HS-5 (cell line): ENCODE measurements at places on chromosomes 1 and 21.

- DNase-seq, result no peak
These were observed 1019.6 kb downstream of the PLA2G4A start for GRCh38 chr1:187848321-187848720.

DNA sequence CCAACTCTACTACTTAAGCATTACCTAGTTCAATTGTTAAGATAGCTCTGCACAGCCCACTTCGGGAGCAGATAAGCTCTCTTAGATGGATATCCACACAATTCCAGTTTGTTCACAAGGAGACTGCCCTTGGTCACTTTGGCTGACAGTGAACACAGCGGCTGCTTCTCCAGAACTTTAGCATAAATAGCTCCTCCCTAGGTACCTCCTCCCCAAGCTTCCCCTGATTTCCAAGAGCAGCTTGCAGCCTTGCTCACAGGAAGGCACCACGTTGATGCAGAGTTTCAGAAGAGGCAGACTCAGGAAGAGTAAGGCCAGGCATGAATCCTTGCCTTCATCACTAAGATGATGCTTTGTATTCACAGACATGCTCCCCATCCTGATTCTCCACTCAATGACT lies 24.7 kb downstream of the TFF3 start:
- no peak for DNase-seq

DNA sequence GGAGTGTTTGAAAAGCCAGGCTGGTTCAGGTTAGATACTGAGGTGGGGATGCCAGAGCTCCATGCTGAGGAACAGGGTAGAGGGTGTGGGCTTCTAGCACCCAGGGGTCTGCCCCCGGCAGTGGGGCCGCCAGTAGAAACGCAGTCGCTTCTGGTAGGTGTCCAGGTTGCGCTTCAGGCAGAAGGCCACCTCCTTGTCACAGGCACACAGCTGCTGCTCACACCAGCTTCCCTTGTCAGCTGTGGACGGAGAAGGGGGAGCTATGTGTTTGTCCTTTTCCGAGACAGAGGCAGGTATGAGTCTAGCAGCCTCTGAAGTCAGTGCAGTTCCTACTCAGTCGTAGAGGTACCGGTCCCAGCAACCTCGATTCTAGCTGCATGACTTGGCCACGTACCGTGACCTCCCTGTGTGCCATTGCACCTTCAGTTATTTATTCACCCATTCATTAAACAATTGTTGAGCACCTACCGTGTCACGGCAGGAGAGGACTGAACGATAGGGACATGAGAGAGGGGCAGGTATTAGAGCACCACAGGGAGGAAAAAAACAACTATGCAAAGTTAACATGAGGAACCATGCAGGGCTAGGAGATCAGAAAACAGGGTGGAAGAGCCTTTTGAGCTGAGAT lies 5.2 kb downstream of the PLA2G2D start:
- DNase-seq, result no peak

DNA sequence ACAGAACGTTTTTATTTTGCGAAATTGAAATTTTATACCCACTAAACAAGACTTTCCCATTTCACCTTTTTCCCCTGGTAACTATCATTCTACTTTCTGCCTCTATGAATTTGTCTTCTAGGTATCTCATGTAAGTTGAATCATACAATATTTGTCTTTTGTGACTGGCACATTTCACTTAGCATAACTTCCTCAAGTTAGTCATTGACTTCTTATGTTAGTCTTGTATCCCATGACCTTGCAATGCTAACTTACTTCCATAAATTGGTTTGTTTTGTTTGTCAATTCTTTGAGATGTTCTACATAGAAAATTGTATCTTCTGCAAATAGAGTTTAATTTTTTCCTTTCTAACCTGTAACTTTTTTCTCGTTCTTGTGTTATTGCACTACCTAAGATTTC lies 26.9 kb downstream of the SH3BP5L start:
- DNase-seq, result no peak

DNA sequence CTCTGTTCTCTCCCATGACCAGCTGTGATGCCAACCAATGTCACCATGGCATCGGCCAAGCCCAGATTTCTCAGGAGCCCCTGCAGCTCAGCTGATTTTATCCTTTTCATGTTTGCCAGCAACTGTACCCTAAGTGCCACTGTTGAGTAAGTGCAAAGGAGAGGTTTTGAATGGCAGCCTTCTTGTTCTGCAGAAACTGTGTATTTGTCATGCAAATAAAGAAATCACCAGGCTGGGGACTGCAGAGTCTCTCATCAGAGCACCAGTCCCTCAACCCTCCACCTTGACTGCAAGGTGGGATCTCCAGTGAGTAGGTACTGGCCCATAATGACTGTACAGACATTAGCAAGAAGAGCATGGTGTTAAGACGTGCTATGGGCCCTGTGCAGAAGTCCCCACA lies 26.6 kb downstream of the C8B start:
- DNase-seq, result no peak

GRCh38 chr1:15412843-15413242 lies 3.2 kb downstream of the EFHD2 start:
- no peak for DNase-seq

- no peak for DNase-seq
These were observed 1.1 kb downstream of the WARS2 start for GRCh38 chr1:119139403-119139802.

GRCh38 chr1:22090867-22091266 lies 38.4 kb downstream of the CDC42 start:
- DNase-seq, result no peak

- no peak for DNase-seq
These were observed 90.4 kb downstream of the SLC45A1 start for GRCh38 chr1:8408151-8408839.

- no peak for DNase-seq
These were observed 25.2 kb downstream of the VN1R5 start for GRCh38 chr1:247281001-247281574.

DNA sequence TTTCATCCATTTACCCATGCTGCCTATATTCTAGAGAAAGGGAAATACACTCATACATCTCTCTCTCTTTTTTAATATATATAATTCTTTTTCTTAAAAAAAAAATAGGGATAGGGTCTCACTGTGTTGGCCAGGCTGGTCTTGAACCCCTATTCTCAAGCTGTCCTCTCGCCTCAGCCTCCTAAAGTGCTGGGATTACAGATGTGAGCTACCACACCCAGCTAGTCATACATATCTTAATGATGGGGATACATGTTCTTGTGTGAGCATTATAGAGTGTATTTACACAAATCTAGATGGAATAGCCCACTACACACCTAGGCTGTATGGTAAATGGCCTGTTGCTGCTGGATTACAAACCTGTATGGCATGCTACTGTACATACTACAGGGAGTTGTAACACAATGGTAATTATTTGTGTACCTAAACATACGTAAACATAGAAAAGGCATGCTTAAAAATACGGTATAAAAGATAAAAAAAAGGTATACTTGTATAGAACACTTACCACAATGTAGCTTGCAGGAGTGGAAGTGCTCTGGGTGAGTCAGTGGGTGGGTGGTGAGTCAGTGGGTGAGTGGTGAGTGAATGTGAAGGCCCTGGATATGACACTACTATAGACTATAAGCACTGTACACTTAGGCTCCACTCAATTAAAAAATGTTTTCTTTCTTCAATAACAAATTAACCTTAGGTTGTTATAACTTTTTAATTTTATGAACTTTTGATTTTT lies 72.9 kb downstream of the IVNS1ABP start:
- peak; percentile 47 for DNase-seq

GRCh38 chr1:18583326-18583941 lies 47.2 kb upstream of the PAX7 start:
- DNase-seq, result no peak

DNA sequence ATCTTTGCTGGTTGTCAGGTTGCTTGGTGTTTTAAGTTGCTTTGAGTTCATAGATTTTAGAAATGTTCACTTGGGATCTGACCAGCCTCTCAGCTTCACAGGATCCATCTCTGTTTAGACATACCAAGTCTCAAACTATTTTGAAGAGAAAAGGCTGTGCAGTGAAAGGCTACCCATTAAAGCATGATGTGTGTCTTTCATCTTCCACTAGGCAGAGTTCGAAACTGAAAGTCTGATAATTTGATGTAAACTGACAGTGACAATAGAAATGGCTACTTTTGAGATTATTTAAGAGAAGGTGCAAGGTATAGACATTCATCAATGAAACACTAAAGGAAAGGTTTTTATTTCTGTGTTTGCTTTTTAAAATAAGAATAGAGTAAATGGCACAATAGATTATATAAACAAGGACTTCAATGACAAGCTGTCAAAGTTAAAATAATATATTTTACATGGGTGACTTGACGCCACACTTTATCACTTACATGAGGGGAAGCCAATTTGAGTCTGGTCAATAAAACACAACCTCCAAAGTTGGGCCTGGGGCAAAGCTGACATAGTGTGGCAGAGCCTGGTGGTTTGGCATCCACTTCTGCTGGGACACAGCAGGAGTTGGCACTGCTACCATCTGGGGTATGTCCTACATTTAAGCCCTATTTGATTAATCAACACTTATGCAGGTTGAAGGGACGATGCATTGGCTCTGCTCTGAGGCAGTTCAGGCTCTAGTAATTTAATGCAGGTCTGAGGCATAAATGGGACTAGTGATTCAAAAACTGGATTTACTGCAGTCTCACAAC lies 197.7 kb downstream of the CRB1 start:
- DNase-seq, result no peak

- DNase-seq, result no peak
These were observed 20.3 kb upstream of the TAL1 start for GRCh38 chr1:47252369-47252768.

- no peak for DNase-seq
These were observed 37.1 kb downstream of the ATF6 start for GRCh38 chr1:161803181-161803580.

- no peak for DNase-seq
These were observed 244.8 kb upstream of the PROX1 start for GRCh38 chr1:213742992-213743391.

GRCh38 chr1:68202239-68202832 lies 30.0 kb downstream of the WLS start:
- DNase-seq, result no peak

- DNase-seq, result no peak
These were observed 4.2 kb downstream of the OR2T1 start for GRCh38 chr1:248406721-248407692.

- DNase-seq, result no peak
These were observed 6.8 kb downstream of the SEMA4A start for GRCh38 chr1:156160000-156160742.

GRCh38 chr21:37319551-37319950 lies 47.0 kb upstream of the DYRK1A start:
- DNase-seq, result no peak
